Fibroblast of skin of left quadriceps (primary cell): ENCODE measurements at places on chromosomes 6 and 20.

DNA sequence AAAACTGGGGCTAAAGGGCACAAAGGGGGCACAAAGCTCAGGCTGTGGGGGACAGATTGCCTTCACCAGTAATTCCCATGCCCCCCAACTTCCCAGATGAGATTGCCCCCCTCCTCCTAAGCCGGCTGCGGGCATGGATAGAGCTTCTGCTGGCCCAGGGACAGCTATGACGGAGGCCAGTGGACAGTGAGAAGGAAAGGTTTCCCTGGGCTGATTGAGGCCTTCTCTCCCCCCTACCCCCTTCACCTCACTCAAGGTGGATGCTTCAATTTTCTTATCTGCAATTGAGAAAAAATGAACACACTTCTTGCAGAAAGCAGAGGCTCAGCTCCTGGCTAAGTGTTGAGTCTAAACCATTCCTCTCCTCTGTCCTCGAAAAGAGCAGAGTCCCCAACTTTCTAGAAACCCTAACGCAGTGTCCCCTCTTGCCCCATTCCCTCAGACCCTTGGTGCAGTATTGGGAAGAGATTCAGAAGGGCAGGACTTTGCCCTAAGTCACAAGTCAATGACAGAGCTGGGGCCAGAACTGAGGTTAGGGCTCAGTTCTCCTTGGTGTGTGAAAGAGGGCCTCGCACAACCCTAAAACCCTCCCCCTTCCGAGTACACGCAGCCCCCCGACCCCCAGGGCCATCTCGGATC, 808 bp downstream of the SDC4 start:
- no peak for DNase-seq

DNA sequence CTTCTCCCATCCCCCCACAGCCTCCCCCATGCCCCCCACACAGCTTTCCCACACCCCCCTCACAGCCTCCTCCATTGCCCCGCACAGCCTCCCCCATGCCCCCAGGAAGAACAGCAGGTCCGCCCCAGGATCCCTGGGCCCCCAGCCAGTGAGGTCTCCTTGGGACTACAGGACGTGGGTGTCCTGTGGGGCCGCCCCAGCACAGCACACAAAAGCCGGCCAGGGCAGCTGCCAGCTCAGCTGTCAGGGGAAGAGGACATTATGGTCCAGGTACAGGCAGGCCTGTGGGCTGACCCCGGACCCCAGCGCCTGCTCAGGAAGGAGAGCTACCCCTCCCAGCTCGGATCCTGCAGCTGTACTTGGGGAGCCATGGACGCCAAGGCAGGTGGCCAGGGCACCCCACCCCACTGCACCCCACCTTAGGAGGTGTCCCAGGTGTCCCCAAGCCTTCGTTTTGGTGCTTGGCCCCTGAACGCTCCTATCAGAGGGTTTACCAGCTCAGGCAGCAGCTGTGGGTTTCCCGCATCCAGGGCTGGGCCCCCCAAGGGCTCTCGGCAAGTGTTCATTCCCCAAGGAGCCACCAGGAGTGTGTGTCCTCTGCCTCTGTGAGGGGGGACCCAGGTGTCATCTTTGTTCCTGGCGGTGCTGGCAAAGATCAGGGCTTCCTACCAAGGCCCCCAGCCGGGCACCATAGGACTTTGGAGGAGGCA, 42.3 kb upstream of the GATA5 start:
- no peak for DNase-seq

DNA sequence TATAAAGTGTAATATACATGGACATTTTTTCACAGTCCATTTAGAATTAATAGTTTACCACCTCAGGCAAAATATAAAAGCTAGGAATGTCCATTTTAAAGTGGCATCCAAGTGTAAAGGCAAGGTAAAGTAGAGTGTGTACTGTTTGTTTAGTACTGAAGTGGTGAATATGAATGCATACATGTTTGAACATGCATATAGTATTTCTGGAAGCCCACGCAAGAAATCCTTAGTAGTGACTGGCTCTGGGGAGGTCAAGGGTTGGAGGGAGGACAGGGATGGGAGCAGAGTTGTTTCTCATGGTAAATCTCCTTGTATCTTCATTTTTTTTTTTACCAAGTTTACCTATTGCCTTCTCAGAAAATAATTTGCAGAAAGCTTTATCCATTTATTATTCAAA, 129.2 kb downstream of the UNC5CL start:
- DNase-seq = no peak

DNA sequence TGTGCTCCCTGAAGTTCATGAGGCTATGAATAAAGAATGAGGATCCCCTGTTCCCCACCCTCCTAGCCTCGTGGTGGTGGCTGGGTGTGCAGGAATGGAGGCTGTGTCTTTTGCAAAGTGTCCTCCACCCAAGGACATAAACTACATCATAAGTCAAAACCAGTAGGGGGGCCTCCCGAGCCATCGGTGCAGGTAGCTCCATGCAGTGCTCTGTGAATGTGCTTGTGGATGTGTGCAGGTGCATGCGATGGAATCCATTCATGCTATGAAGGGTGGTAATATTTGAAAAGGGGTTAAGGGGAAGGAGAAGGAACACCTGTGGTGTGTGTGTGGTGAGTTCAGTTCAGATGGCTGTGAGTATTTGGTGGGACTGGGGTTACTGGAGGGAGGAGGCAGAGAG, 197.3 kb downstream of the NRN1 start:
- no peak for DNase-seq

DNA sequence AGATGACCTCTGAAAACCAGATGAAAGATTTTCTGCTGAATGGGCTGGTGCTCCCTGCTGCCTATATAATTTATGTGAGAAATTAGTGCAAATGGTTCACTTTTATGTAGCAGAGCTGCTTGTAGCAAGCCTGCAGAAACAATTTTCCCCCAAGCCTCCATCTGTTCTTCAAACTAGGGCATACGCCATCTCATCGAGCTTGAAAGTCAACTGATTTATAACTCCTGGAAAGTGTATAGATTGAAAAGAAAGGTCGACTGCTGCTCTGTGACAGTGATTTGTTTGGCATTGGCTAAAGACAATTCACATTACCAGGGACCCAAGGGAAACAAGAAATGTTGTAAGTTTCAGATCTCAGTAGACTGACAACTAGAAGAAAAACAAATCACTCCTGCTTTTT, 93.3 kb downstream of the PACRG start:
- no peak for DNase-seq

GRCh38 chr6:146861029-146861563, 262.3 kb downstream of the ADGB start:
- no peak for DNase-seq

DNA sequence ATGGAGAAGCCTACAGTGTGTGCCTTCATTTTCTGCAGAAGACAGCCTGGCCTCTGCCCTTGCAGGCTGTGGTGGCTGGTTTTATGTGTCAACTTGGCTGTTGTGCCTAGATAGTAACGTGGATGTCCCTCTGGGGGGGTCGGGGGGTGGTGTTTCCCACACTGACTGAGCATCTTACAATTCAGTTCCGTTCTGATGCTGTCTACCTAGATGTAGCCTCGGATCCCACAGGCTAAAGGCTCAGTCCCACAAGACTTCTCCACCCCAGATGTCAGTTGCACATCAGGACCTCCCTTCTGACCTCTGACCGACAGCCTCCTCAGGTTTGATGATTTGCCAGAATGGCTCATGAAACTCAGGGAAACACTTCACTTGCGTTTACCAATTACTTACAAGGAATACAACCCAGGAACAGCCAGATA, 4.4 kb downstream of the PYGB start:
- DNase-seq = no peak

- no peak for DNase-seq
These were observed at the start of gene ENPP3 for GRCh38 chr6:131636880-131637792. Gene ENPP3 (plus strand): TSS chr6:131637302. CDS start chr6:131637385, 83 bp downstream.

DNA sequence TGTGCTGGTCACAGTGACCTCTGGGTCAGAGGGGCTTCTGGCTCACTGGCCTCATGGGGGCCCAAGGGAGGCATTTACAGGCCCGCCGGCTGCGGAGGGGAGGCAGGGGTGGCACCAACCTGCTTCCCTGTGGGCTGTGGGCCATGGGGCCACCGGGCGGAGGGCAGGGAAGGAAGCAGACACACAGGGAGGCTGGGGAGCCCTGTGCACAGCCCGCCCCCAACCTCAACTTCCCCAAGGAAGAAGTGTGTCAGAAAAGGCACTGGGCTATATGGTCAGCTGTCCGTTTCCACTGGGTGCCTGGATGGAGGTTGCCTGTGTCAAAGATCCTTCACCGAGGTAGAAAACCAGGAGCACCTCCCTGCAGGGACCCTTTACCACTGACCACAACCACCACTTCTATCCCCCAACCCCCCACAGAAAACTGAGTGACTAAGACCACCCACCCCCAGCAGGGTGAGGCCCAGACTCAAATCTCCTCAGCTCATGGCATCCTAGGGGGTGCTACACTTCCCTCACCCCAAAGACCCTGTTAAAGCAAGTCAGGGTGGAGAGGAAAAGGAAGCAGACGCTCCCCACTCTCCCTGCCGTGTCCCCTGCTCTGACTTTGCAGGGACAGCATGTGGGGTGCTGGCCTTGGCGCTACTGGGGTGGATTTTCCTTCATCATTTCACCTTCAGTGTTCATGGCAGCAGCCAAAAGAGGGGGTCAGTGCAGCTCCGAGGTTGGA, 5.6 kb downstream of the CST3 start:
- no peak for DNase-seq

GRCh38 chr6:46288835-46289234, 118.1 kb upstream of the ENPP5 start:
- DNase-seq = no peak

DNA sequence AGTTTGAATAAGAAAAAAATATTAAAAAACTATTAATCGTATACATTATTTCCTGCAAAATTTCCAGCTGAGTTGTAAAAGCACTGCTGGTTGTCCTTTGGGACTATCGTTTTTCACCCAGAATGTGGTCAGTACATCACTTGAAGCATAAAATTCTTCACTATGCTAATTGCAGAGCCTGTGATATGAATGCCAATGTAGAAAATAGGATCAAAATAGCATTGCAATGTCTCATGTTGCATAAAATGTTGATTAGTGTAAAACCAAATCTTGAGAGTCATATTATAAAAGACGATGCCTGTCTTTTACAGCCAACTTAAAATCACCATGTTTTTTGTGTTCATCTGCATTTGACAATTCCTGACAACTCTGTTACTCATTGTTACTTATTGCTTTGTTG, 207.7 kb downstream of the MMUT start:
- no peak for DNase-seq

DNA sequence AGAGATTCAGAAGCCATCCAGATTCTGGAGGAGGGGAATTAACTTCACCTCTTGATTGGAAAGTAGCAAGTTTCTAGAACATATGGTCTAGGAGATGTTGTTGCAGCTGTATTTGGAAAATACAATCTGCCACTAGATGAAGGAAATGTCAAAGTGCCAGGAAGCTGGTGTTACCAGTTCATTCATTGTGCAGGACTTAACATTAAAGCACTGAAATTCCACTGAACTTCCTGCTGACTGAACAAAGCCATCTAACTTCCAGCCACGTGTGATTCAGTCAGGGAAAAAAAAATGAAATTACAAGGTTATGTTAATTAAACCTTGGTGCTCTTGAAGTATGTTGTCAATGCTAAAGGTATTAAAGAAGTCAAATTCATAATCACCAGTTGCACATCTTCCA, 321.5 kb upstream of the SASH1 start:
- DNase-seq = no peak

DNA sequence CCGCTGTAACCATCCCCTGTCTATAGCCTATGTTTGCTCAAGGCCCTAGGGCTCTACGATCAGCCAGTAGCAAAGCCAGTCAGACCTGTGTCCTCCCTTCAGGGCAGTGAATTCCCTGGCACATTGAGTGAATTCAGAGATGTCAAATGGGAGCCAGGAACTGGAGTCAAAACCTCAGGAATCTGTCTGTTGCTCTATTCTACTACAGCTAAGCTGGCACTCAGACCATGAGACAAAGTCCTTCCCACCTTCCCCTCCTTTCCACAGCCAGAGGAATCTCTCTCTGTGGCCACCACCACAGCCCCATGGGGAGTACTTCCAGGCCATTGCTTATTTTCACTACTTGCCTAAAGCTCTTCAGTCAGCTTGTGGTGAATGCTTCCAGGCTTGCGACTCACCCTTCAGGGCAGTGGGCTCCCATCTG, 82.0 kb downstream of the PKIB start:
- peak; percentile 35 for DNase-seq

GRCh38 chr6:21968411-21968810, 328.4 kb downstream of the PRL start:
- DNase-seq = no peak

- no peak for DNase-seq
These were observed 113.9 kb downstream of the EDN1 start for GRCh38 chr6:12403947-12404647.

GRCh38 chr6:21588481-21589351, 4.8 kb upstream of the SOX4 start:
- peak; percentile 63 for DNase-seq

GRCh38 chr20:23039136-23039875, 4.2 kb downstream of the SSTR4 start:
- no peak for DNase-seq

DNA sequence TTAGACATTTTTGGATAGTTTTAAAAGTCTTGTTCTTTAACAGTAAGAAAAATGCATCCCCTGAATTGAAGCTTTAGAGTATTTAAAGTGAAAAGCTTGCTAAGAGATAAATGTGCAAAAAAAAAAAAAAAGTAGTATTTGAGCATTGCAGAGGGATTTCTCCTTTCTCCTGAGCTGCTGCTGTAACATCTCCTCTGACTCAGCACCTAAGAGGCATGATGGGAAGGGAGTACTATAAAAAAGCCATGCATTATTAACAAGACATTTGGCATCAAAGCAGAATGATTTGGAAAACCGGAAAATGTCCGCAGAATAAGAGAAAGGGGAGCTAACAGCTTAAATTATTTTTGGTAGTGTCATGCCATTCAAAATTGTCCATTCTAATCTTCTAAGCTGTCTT, 27.9 kb downstream of the B4GALT5 start:
- DNase-seq = no peak

DNA sequence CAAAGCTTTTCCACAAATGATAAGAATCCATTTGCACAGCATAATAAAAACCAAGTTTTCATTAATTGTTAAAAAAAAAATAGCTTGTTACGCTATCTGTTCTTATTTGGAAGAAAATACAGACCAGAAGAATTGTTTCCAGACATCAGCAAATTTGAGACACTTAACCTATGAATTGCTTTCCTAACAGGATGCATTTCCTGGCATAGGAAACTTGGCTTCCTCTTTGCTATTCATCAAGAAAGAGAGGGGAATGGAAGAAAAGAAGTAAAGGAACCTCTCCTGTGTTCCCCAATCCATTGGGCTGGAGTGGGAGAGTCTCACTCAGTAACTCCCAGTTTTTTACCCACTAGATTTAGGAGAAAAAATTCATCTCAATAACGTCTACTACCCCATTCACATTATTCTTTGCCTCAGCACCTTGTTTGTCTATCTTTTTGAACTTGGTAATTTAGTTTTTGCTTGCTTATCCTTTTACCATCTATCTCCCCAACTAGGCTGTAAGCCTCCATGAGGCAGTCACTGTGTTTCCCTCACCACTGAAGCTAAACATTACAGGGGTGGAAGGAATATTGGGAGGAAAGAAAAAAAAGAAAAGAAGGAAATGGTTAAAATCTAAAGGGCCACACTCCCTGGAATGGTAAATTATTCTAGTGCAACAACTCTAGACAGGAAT, 150.3 kb downstream of the COL21A1 start:
- no peak for DNase-seq
